ENCODE measurements at places on chromosomes 3 and 15. TPM values are rescaled to one million over a fixed set of nuclear protein-coding genes. Genes with fewer than 3 reads are reported as not detected.

The RARRES1 gene
- total RNA-seq = 4.8 TPM

The PPP2R3A gene
- 15.3 TPM for total RNA-seq

The SPTBN5 gene
- 1.7 TPM for total RNA-seq

The DPPA4 gene
- total RNA-seq = not detected

The TMEM212 gene
- not detected for total RNA-seq

The CAMK2N2 gene
- total RNA-seq = not detected

The JMJD7 gene
- 34.8 TPM for total RNA-seq

The MESP1 gene
- not detected for total RNA-seq

The SEMA7A gene
- 2.0 TPM for total RNA-seq

The CYP11A1 gene
- 0.56 TPM for total RNA-seq

The ANKRD63 gene
- not detected for total RNA-seq

The ARL14 gene
- not detected for total RNA-seq

The C2CD4A gene
- total RNA-seq = 0.39 TPM

GRCh38 chr15:46523701-46524100 is 888.9 kb downstream of the SQOR start:
- no peak for DNase-seq
- H3K27me3 ChIP-seq = no peaks in the 10 kb centered on the region
- no peak overlapping the region for H3K4me3 ChIP-seq
- no peaks in the 10 kb centered on the region for H3K36me3 ChIP-seq

GRCh38 chr3:120102674-120103073 is 8.4 kb upstream of the GSK3B start:
- peak; percentile 45 for DNase-seq
- no peak overlapping the region for H3K4me3 ChIP-seq
- no peaks in the 10 kb centered on the region for H3K27me3 ChIP-seq

- no peaks in the 10 kb centered on the region for H3K36me3 ChIP-seq
- no peaks in the 10 kb centered on the region for H3K27me3 ChIP-seq
- H3K4me1 ChIP-seq = no peaks in the 10 kb centered on the region
- no peak overlapping the region for H3K4me3 ChIP-seq
Measured at GRCh38 chr3:171974986-171975837, 64.2 kb upstream of the FNDC3B start.

GRCh38 chr3:155270485-155271342 is 22.8 kb downstream of the STRIT1 start:
- no peak for DNase-seq
- H3K36me3 ChIP-seq = no peaks in the 10 kb centered on the region

DNA sequence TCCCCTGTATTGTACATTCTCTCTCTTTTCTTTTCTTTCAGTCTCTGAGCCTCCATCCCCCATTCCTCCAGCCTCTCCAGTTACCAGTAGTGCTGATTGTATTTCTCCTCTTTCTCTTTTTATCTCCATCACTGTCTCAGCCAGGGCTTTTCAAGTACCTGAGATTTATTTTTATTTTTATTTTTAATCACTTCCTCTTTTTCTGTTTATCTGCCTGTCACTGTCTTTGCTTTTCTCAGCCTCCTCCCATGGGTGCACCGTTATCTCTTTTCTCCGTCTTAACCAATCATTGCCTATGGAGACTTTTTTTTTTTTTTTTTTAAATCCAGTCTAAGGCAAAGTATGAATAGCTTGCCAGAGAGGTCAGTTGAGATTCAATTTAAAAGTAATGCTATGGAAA is 359.3 kb downstream of the GAP43 start:
- no peak overlapping the region for H3K27ac ChIP-seq
- DNase-seq = no peak
- no peak overlapping the region for H3K4me3 ChIP-seq
- H3K4me1 ChIP-seq = no peaks in the 10 kb centered on the region
- H3K27me3 ChIP-seq = no peaks in the 10 kb centered on the region

DNA sequence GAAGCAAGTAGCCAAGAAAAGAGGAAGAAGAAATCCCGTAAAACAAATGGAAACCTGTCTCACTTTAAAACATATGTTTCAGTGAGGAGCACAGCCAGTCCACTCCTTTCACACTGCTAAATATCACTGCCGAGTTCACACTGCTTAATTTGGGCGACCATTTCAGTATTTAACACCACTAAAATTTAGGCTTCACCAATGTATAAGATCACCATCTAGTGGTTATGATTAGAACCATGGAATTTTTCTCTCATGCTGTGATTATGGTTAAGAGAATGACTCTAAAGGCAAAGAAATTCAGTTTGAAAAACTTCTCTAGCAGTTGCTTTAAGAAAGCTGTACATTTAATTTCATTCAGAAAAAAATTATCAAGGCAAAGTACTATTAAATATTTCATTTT is 16.6 kb downstream of the SLC4A7 start:
- H3K4me1 ChIP-seq = no peaks in the 10 kb centered on the region
- no peaks in the 10 kb centered on the region for H3K27me3 ChIP-seq
- DNase-seq = no peak
- H3K27ac ChIP-seq = no peak overlapping the region
- no peaks in the 10 kb centered on the region for H3K36me3 ChIP-seq
- no peak overlapping the region for H3K4me3 ChIP-seq

GRCh38 chr15:35038626-35039451 is 46.3 kb downstream of the NANOGP8 start:
- no peak overlapping the region for H3K27ac ChIP-seq
- no peak for DNase-seq

DNA sequence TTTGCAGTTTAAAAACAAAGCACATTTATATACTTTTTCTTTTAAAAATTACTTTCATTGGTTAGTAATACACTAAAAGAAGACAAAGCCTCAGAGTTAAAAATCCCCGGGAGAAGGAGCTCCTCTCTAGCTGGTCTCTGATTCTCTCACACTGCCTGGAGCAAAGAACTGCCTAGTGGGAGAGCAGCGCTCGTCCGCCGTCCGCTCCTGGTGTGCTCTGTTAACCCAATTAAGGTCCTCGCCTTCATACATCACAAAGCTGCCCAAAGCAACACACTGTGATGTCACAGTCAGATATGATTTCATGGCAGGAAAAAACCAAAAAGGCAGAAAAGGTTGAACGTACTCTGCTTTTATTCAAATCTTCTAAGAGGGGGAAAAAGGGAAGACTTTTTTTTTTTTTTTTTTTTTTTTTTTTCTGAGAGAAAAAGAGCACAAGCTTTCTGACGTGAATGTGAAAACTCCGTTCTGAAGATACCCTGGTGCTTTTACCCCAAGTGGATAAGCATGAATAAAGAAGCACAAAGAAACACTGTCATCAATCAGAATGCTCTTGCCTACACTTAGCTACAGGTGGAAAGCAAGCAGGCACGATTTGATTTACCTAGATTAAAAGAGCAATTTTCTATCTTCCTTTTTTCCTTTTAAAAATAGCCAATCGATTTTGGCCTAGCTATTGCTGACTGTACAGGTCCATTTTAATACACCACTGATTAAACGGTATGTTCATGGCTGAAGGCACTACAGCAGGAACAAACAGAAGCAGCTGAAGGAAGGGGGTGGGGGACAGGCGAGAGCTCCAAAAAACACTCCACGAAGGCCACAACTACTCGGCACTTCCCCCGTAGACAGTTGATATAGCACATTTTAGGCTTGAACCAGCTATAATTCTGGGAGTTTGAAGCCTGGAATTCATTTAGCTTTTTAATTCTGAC is 115.2 kb downstream of the TIGIT start:
- H3K27me3 ChIP-seq = no peaks in the 10 kb centered on the region
- H3K27ac ChIP-seq = peak overlapping the region; percentile 62
- H3K4me3 ChIP-seq = no peak overlapping the region
- H3K4me1 ChIP-seq = peaks cover 65% of the 10 kb centered on the region

DNA sequence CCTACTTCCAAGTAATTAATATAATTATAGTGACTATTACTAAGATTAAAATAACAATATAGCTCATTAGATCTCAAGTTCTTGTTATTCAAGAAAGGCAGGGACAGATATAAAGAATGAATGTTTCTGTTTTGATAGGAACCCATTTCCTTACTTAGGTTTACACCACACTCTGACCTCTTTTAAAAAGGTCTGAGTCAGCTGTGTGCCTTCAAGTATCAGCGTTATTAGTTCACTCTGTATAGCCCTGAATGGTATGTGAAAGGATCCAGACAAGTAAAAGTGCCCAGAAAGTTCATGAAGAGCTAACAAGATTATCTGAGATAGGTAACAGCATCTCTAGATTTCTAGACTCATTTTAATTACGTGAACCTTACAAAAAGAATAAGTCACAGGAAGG is 28.9 kb downstream of the PDCD10 start:
- H3K27ac ChIP-seq = no peak overlapping the region
- H3K36me3 ChIP-seq = no peaks in the 10 kb centered on the region
- DNase-seq = no peak
- no peak overlapping the region for H3K4me3 ChIP-seq
- H3K4me1 ChIP-seq = no peaks in the 10 kb centered on the region

DNA sequence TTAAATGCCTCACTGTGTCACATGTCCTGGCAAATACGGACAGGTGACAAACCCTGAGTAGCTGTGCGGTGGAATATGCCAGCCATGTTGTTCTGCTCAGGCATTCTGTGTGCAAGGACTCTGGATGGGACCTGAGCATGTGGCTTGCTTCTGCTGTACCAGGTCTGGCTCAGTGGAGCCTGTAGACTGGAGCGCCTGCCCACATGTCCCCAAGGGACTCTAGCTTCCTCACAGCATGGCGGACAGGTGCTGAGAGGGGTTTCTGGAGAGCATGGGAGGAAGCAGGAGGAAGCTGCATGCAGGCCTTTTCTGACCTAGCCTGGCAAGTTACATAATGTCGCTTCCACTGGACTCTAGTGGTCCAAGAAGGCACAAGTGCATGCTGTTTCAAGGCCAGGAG is 96.3 kb downstream of the PLXNA1 start:
- H3K27me3 ChIP-seq = no peaks in the 10 kb centered on the region
- no peak for DNase-seq
- H3K36me3 ChIP-seq = no peaks in the 10 kb centered on the region

DNA sequence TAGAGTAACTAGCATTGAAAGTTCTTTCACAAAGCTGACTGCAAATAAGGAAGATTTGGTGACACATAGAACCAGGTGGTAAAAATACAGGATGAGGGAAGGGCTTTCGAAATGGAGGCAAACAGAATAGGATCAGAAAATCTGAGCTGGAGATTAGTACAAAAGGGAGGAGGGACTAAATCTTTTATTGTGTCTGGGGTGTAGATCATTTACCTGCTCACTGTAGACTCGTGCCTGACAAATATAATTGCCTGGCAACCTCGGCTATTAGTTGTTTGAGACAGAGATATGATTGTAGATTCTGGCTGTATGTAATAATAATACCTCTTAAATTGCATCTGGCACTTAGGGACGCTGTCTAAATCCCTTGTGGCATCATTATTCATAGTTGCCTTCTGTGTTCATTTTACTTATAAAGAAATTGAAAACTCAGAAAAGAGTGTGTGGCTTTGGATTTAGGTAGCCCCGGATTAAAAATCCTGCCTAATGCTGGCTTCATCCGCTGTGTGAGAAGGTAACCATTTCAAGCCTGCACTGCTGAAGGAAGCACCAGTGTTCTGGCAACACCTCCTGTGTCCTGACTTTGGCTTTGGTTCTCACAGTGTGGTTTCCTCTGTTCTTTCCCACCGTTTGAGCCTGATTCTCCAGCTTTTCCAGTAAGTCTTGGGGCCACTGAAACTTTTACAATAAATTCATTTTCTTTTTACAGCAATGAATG is 25.0 kb upstream of the GPR160 start:
- no peaks in the 10 kb centered on the region for H3K4me1 ChIP-seq
- DNase-seq = no peak
- H3K27me3 ChIP-seq = no peaks in the 10 kb centered on the region
- H3K4me3 ChIP-seq = no peak overlapping the region

- no peaks in the 10 kb centered on the region for H3K36me3 ChIP-seq
- peaks cover 8% of the 10 kb centered on the region for H3K4me1 ChIP-seq
- H3K27me3 ChIP-seq = no peaks in the 10 kb centered on the region
Measured at GRCh38 chr3:149366941-149367840, 10.3 kb downstream of the TM4SF1 start.

DNA sequence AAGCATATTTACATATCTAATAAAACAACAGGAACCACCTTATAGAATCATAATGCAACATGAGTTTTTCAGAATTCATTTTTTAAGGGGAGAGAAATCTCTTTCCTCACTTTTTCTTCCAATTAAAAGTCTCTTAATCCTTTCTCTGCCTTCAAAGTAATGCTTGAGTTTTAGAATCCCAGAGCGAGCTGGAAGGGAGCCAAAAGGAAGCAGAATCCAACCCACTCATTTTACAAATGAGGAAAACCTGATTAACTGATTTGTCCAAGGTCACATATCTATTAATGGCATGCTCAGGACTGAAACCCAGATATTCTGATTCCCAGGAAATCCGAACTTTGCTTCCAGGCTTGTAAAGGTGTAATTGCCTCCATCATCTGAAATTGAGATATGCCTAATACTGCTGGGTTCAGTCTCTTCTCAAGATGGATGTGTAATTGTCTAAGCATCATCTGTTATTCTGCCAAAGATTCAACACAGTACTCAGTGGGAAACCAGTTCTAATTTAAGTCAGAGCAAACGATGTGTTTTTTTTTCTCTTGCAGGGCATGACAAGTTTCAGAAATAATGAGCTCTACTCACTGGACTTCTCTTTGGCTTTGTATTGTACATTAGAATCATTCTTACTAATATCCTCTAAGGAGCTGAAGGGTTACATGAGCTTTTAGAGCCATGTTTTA is 481.4 kb upstream of the CFAP20DC start:
- no peak overlapping the region for H3K4me3 ChIP-seq
- no peak overlapping the region for H3K27ac ChIP-seq
- DNase-seq = no peak
- no peaks in the 10 kb centered on the region for H3K36me3 ChIP-seq

GRCh38 chr3:4831580-4831950 is 147.7 kb upstream of the BHLHE40 start:
- H3K36me3 ChIP-seq = no peaks in the 10 kb centered on the region
- H3K4me3 ChIP-seq = no peak overlapping the region
- DNase-seq = peak; percentile 50
- peak overlapping the region; percentile 58 for H3K27ac ChIP-seq
- peaks cover 26% of the 10 kb centered on the region for H3K4me1 ChIP-seq

GRCh38 chr3:65880350-65880749 is 158.4 kb downstream of the MAGI1 start:
- H3K4me3 ChIP-seq = no peak overlapping the region
- H3K27me3 ChIP-seq = no peaks in the 10 kb centered on the region
- DNase-seq = no peak
- no peak overlapping the region for H3K27ac ChIP-seq

DNA sequence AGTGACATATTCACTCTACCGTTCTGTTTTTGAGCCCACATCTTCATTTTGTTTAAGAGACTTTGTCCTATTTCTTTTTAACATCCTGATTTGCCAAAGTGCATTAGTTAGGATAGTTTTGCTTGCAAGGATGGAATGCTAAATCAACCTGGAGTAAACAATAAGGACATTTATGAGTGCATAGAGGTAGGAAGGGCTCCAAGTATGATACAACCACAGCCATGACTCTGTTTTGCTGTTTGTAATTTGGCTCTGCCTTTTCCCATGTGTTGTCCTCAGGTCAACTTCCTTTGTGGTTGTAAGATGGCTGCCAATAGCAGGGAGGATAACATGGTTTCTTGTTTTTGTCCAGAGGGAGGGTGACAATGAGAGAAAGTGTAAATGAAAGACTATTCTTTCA is 66.4 kb upstream of the GOLIM4 start:
- H3K4me3 ChIP-seq = no peak overlapping the region
- no peak overlapping the region for H3K27ac ChIP-seq
- H3K36me3 ChIP-seq = no peaks in the 10 kb centered on the region
